GM12891 (cell line): ENCODE measurements at places on chromosomes 3 and 15.

GRCh38 chr3:166444336-166444735 lies 607.1 kb upstream of the BCHE start:
- DNase-seq, result no peak

GRCh38 chr15:77191230-77191834 lies 120.4 kb upstream of the TSPAN3 start:
- DNase-seq, result no peak

- peak; percentile 14 for DNase-seq
These were observed 21.7 kb upstream of the GMNC start for GRCh38 chr3:190883973-190884832.

- DNase-seq, result no peak
These were observed 19.1 kb downstream of the IREB2 start for GRCh38 chr15:78457101-78457500.

DNA sequence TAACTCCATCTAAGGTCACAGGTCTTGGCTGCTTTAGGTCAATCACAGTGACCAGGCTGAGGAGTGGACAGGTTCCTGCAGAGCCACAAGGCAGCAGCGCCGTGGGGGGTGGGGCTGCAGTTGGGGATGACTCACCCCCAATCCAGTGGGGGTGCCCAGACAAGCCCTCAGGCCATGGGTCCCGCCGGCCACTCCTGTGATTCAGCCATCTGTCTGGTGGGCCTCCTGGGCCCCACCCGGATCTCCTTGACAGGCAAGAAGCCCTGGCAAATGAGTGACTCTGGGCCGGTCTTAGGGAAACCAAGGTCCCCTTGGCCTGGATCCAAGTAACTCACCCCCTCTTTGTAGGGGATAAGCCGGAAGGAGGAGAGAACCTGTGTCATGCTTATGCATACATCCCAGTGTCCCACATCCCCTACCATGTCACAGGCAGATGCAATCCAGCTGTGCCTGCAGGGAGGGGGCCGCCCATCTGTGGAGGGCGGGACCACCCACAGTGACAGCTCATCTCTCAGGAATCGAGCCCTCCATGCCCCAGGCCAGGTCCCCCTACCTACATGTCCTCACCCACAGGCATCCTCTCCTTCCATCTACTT lies 495 bp upstream of the COL7A1 start:
- no peak for DNase-seq

- no peak for DNase-seq
These were observed 57.7 kb downstream of the FEM1B start for GRCh38 chr15:68335251-68335650.

GRCh38 chr15:58495891-58496408 lies 64.2 kb downstream of the LIPC start:
- no peak for DNase-seq

GRCh38 chr15:45138814-45139765 lies 9.3 kb downstream of the DUOX1 start:
- no peak for DNase-seq

DNA sequence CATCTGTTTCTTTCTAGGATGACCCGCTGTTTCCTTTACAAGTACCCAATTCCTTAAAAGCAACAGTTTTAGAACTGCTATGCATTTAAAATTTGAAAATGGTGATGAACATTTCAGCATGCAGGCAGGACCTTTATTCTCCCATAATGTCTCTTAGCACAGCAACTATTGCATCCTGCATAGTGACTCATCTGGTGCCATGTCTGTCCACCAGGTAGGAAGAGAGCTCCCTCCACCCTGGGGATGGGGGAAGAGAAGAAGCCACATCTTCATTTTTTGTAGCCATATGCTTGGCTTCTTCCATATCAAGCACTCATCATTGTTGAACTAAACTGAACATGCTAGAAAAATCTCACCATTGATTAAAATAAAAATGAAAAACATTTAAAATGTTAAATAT lies 9.9 kb downstream of the GPR15 start:
- no peak for DNase-seq
